Activated naive CD4-positive, alpha-beta T cell treated with anti-CD3 and anti-CD28 coated beads for 36 hours (primary cell): ENCODE measurements at places on chromosomes 16 and 17.

DNA sequence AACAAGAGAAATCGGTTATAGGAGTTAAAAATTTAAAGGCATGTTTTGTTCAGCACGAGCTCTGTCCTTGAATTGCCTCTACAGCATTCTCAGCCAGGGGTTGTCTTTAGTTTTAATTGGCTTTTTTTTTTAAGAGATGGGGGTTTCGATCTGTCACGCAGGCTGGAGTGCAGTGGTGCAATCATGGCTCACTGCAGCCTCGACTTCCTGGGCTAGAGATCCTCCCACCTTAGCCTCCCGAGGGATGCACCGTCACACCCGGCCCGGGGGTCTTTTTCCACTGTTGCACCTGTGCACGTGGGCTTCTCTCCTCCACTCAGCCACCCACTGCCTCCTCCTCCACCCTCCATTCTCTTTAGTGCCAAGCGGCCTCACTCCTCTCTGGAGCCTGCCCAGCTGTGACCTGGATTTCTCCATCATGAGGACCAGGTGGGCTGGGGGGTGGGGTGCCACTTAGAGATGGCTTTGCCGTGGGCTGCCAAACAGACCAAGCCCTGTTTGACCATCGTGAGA is 106.8 kb upstream of the SEC14L1 start:
- no peak for DNase-seq

- no peak for DNase-seq
These were observed 36.8 kb upstream of the ZNF469 start for GRCh38 chr16:88345721-88346560.

DNA sequence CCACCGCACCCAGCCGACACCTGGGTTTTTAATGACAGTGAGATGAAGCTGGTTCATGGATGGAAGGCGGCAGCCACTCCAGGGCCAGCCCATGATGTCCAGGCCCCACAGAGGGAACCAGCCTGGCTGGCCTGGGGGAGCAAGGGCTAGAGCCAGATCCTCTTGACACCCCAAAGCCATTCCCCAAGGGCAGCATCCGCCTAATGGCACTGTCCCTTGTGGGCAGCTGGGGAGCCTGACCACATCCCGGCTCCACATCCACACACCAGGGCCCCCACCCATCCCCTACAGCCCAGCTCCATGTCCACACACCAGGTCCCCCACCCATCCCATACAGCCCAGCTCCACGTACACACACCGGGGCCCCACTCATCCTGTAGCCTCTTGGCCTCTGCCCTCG is 53.3 kb upstream of the ACSF3 start:
- DNase-seq = no peak

DNA sequence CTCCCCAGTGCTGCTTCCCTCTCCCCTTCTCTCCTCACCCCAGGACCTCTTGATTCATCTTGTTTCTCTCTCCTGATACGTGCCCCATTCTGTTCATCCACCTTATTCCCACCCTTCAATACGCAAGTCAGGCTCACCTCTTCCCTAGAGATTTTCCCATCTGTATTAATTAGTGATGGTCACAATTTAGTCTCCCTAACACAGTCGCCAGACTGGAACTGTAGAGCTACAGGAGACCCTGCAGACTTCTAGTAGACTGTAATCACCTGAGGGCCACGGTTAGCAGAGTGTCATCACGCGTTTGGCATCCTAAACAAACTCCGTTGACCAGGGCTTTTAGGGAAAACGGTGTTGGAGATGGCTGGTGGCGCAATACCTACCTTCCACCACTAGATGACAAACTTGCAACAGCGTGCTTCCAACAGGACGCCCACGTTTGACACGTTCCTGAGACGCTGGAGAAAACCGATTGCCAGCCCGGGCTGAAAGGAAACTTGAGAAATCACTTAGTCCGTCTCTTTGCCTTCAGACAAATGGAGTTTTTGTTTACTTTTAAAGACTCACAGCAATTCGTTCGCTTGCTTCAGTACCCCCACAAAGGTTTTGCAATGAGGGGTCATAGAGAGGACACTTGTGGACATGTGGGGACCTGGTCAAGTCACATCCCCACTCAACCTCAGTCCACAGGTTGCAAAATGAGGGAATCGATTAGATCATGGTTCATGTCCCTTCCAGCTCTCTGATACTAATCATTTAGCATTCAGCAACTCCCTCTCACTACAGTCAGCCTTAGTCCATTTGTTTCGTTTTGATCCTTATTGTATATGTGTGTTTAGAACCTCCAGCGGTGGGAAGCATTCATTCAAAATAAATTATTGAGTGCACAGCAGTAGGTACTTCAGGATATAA is 20.6 kb downstream of the MYL4 start:
- peak; percentile 90 for DNase-seq

GRCh38 chr17:4605826-4606225 is 21.5 kb downstream of the SMTNL2 start:
- no peak for DNase-seq

DNA sequence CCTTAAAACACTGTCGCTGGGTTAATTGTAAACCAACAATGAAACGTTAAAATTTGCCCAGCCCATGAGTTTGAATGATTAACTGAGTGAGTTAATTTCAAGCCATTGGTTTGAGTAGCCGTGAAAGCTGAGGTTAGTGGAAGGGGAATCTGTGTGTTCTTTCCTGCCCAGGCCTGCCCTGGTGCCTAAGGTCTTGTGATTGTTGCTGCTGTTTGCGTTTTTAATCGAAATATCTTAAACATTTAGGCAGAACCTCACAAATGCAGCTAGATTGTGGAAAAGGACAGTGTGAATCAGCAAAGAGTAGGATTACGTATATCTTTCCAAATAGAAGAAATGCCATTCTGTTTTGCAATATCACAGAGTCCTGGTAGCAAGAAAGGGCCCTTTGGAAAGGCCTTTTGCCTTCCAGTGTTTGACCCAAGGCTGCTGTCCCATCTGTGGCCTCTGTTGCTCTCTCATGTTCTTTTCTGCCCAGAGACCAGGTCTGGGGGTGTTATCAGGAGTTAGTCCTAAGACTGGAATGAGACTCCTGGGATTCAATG is 113.8 kb downstream of the MSI2 start:
- no peak for DNase-seq

GRCh38 chr16:3863587-3863986 is 16.9 kb downstream of the CREBBP start:
- no peak for DNase-seq

GRCh38 chr17:2398655-2399571 is 1.9 kb downstream of the MNT start:
- DNase-seq = peak; percentile 75

DNA sequence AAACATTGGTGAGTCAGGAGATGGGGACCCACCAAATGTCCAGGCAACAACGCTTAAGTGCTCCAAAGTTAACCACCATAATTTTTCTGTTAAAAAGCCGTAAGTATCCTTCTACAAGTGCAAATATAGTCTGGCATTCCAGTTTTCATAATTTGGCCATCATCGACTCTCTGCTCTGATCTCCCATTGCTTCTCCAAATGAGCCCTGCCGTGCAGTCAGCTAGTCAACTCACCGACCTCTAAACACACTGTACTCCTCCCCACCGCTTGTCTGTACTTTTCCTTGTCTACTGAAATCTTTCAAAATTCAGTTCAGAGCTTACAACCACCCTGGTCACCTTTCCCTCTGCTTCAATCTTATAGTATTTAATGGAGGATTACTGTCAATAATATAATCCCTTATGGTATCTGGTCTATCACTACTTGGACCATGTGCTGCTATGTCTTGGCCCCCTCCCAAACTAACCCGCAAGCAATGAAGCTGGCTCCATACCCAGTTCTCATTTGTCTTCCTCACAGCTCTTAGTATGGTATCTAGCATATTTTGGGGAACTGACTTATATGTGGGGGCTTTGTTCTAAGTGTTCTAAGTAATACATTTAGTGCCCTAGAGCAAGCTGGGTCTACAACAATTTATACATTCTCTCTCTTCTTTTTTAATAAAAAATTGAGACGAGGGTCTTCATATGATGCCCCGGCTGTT is 52.7 kb upstream of the SLC25A19 start:
- no peak for DNase-seq

GRCh38 chr17:48925991-48926342 is 17.8 kb downstream of the UBE2Z start:
- DNase-seq = no peak

GRCh38 chr16:96935-97381 is 18.9 kb downstream of the MPG start:
- DNase-seq = peak; percentile 93

DNA sequence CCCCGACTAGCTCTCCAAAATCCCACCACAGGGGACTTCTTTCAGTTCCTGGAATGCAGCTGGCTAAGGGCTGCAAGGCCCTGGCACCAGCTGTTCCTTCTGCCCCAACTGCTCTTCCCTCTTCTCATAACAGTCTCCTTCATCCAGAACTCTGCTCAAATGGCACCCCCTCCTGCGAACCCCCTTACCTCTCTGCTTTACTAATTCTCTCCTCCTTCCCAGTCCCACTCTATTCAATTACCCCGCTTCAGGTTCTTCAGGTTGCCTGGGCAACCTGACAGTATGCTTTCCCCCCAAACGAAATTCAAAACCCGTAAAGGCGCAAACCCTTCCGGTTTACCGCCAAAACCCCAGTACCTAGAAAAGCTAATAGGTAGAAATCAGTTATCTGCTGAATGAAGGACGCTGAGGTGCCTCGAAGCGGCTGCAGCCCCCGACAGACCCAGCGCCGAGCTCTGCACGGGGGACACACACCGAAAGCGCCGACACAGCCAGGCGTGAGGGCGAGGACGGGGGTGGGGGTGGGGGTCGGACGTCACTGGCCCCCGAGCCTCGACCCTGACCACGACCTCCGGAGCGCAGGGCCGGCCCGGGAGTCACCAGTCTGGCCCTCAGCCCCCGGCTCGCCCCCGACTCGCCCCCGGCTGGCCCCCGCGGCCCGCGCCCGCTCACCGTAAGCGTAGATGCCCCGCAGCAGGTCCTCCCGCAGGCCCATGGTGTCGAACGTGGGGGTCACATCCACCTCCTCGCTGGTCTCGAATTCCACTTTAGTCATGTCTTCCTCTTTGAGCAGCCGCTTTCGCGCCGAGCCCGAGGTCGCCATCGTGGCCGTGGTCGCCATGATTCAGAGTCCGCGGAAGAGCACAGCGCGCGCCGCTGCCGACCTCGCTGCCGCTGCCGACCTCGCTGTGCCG is 550 bp downstream of the EIF4A3 start:
- peak; percentile 30 for DNase-seq

DNA sequence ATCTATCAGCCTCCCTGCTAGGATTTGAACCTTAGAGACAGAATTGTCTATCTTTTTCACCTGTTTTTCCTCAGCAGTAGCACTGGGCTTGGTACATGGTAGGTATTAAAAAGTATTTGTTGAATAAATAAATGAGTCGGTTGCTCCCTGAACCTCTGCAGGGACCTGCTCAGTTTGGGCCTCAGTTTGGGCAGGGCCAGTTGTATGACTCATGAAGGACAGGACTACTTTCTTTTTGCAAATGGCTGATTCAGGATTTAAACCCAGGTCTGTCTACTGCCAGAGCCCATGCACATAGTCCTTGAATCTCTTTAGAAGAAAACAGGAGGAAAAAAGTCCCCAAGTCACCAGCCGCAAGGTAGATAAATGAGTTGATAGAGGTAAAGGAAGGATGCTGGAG is 3.1 kb downstream of the MMP2 start:
- no peak for DNase-seq

DNA sequence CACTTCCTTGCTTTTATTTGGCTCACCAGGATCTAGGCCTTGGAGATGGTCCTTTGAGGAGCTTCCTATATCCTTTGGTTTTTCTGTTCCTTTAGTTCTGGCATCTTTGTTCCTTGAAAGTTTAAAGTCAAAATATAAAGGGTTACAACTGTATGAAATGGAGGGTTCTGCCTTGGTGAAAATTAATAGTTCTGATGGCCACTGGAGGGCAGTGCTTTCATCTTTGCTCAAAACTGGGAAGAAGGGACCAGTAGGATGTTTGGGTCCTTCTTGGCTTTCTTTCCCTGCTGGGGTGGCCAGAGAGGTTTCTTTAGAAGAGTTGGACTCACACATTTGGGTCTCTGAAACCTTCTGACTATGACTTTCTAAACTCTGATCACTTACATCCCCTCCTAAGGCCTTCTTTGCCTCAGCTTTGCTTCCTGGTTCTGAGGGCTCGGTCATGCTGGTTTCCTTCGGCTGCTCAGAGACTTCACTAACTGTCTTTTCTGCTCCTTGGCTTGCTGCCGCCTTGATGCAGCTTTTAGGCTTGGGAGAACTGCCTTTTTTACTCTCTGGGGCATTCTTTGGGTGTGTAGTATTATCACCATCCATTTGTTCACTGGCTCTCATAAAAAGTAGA is 10.9 kb upstream of the ITGA2B start:
- peak; percentile 27 for DNase-seq

GRCh38 chr16:15704545-15704987 is 54.5 kb downstream of the NDE1 start:
- DNase-seq = peak; percentile 88

- DNase-seq = no peak
These were observed 46.3 kb downstream of the COG7 start for GRCh38 chr16:23406546-23407240.

GRCh38 chr17:42873315-42873714 is 22.3 kb downstream of the AOC3 start:
- no peak for DNase-seq

DNA sequence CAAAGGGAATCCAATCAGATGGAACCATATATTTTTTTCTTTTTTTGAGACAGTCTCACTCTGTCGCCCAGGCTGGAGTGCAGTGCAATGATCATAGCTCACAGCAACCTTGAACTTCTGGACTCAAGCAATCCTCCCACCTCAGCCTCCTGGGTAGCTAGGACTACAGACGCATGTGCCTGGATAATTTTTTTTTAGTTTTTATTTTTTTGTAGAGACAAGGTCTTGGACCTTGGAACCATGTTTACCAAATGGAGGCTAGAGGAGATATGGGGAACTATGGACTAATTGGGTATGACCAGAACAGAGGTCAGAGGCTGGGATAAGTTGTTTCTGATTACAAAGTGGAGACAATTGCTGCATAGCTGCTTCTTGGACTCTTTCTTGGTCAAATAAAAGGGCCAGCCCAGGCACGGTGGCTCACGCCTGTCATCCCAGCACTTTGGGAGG is 41.2 kb upstream of the ADCY9 start:
- no peak for DNase-seq
